ENCODE measurements at places on chromosomes 5 and 9.

- no peaks in the 10 kb centered on the region for H3K36me3 ChIP-seq
- no peak for DNase-seq
- H3K27me3 ChIP-seq, result no peaks in the 10 kb centered on the region
- H3K4me3 ChIP-seq, result no peak overlapping the region
- no peak overlapping the region for H3K27ac ChIP-seq
- H3K4me1 ChIP-seq, result no peaks in the 10 kb centered on the region
Measured at GRCh38 chr5:67147760-67148159, 48.8 kb downstream of the CD180 start.

DNA sequence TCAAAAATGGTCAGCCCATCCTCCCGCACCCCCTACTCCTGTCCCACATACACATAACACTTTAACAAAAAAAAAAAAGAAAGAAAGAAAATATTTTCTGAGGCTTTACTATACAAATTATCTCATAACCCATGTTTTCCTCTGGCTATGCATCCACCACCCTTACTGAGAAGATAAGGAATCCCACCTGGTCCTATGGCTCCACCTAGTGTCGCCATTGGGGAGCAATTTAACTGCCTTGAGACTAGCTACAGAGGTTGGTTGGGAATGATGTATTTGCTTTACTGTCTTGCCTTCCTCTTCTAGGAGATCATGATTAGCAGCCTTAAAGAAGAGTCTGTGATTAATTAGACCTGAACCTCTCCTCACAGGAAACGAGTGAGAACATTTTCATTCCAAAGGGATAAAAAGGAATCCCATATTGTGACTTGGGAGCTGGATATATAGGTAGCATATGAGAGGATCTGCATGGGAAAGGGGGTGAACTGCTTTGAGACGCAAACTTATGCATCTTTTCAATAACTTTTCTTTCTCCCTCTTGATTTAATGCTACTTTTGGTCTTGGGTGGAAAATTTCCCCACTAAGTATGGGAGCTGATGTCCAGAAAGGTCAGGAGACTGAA is 77.7 kb upstream of the SELENOP start:
- H3K27me3 ChIP-seq, result no peaks in the 10 kb centered on the region
- H3K4me3 ChIP-seq, result no peak overlapping the region
- H3K36me3 ChIP-seq, result no peaks in the 10 kb centered on the region

- no peak for DNase-seq
- no peaks in the 10 kb centered on the region for H3K27me3 ChIP-seq
- H3K27ac ChIP-seq, result no peak overlapping the region
- H3K36me3 ChIP-seq, result no peaks in the 10 kb centered on the region
- no peak overlapping the region for H3K4me3 ChIP-seq
Measured at GRCh38 chr5:103216697-103217096, 41.9 kb upstream of the MACIR start.

- peaks cover 6% of the 10 kb centered on the region for H3K36me3 ChIP-seq
- H3K4me3 ChIP-seq, result no peak overlapping the region
- no peaks in the 10 kb centered on the region for H3K27me3 ChIP-seq
- no peak overlapping the region for H3K27ac ChIP-seq
Measured at GRCh38 chr9:4862506-4863250, 69.9 kb downstream of the RCL1 start.

DNA sequence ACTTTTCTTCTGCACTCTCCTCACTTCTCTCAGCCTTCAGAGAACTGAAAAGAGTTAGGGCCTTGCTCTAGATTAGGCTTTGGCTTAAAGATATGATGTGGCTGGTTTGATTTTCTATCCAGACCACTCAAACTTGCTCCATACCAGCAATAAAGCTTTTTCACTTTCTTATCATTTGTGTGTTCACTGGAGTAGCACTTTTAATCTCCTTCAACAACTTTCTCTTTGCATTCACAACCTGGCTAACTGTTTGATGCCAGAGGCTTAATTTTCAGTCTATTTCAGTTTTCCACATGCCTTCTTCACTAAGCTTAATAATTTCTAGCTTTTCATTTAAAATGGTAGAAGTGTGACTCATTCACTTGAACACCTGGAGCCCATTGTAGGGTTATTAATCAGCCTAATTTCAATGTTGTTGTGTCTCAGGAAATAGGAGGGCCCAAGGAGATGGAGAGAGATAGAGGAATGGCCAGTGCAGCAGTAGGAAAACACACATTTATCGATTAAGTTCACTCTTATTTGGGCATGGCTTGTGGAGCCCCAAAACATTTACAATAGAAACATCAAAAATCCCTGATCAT is 5.9 kb downstream of the ATPSCKMT start:
- no peak for DNase-seq
- peaks cover 4% of the 10 kb centered on the region for H3K36me3 ChIP-seq
- H3K27ac ChIP-seq, result no peak overlapping the region
- peaks cover 1% of the 10 kb centered on the region for H3K4me1 ChIP-seq
- no peak overlapping the region for H3K4me3 ChIP-seq

DNA sequence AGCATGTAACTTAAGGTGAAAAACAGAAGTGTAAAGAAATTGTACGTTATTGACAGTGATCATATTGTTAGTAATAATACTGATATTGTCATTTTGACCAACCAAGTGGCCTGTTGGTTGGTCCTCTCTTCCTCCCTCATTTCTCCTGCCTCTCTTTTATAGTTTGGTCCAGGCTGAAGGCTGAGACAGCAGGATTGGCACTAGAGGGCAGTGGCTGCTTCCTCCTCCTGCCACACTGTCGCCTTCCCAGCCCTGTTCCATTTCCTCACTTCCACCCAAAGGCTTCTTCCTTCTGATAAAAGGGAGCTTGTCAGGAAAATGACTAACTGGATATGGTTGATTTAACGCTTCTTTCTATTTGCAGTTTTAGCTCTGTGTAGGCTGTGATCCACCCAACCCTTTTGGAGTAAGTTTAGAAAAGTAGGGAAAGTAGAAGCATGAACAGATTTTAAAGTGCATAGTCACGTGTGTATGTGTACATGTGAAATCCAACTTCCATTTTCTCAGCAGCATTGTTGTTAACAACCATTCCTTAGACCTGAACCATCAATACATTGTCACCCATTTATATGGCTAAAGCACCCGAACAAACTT is 35.6 kb downstream of the PTCD2 start:
- H3K4me3 ChIP-seq, result no peak overlapping the region
- H3K36me3 ChIP-seq, result no peaks in the 10 kb centered on the region
- H3K27me3 ChIP-seq, result no peaks in the 10 kb centered on the region
- no peaks in the 10 kb centered on the region for H3K4me1 ChIP-seq
- no peak for DNase-seq

GRCh38 chr5:157177953-157178352 is 2.7 kb upstream of the ITK start:
- no peaks in the 10 kb centered on the region for H3K4me1 ChIP-seq
- H3K4me3 ChIP-seq, result no peak overlapping the region
- no peaks in the 10 kb centered on the region for H3K36me3 ChIP-seq
- H3K27ac ChIP-seq, result no peak overlapping the region

- H3K4me3 ChIP-seq, result no peak overlapping the region
- no peaks in the 10 kb centered on the region for H3K4me1 ChIP-seq
- no peak for DNase-seq
- H3K36me3 ChIP-seq, result no peaks in the 10 kb centered on the region
- no peaks in the 10 kb centered on the region for H3K27me3 ChIP-seq
Measured at GRCh38 chr9:79193501-79194223, 378.1 kb upstream of the TLE4 start.
